ENCODE measurements at places on chromosomes 7 and 10.

DNA sequence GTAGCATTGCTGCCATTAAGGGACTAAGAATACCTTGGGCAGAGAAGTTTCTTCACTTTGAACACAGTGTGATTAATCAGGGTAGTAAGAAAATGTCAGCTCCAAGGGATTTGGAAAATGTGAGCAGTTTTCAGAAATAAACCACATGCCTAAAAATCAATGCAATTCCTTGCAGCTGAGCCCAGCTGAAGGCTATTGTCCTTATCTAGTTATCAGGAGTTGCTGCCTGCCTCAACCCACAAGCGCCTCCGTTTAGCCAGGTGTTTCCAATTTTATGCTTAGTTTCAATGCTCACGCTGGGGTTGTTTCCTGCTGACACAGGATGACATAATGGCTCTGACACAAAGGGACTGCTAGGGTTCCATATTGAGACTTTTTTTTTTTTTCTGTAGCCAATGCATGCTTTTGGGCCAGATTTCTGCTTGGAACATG is 132.3 kb upstream of the ANK3 start:
- peak; percentile 42 for DNase-seq

- no peak for DNase-seq
Observed at GRCh38 chr10:91284486-91285090, 64.1 kb downstream of the PCGF5 start.

DNA sequence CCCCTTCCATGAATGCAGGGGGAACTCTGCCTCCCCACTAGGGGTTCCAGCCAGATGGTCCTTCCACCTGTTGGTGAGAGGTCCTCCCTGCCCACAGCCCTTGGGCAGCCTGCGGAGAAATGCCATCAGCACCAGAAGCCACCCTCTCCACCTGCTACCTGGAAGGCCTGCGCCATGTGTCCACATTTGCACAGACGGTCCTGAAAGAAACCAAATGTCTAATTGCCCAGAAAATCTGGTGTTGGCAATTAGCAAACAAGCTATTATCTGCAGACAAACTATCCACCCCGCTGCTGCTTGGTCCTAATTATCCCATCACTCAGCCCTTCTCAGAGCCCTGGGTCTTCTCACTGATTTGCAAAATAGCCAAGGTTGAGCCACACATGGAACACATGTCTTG is 32.3 kb downstream of the HSPA12A start:
- no peak for DNase-seq

DNA sequence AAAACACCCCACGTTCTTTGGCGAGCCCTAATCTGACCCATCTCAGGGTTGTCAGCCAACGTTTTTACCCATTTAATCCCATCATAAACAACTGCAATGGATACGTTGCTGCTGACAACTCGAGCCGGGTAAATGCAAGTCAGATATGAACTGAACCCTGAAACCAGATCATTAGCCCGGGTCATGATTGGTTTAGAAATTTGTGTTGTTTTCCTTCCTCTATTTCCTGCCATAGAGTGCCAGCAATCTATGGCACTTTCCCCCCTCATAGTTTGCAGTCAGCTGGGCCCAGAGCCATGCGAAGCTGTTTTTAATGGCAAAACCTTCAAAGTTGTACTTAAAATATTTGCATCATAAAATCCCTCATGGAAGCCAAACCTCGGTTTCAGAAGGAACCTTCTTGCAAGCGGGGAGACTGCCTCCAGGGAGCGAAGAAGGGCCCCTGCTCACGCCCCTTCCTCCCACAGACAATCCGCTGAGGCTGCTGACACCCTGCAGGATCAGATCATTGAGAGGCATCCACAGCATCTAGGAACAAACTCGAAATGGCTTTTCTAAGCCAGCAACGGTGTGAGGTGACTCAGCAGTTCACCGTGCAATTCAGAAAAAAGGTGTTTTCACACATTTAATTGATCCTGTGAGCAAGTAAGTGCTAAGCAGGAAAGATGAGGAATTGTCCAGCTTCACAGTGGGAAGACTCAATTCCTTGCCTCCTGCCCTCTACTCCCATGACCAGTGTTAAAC is 710.1 kb downstream of the PARD3 start:
- no peak for DNase-seq

DNA sequence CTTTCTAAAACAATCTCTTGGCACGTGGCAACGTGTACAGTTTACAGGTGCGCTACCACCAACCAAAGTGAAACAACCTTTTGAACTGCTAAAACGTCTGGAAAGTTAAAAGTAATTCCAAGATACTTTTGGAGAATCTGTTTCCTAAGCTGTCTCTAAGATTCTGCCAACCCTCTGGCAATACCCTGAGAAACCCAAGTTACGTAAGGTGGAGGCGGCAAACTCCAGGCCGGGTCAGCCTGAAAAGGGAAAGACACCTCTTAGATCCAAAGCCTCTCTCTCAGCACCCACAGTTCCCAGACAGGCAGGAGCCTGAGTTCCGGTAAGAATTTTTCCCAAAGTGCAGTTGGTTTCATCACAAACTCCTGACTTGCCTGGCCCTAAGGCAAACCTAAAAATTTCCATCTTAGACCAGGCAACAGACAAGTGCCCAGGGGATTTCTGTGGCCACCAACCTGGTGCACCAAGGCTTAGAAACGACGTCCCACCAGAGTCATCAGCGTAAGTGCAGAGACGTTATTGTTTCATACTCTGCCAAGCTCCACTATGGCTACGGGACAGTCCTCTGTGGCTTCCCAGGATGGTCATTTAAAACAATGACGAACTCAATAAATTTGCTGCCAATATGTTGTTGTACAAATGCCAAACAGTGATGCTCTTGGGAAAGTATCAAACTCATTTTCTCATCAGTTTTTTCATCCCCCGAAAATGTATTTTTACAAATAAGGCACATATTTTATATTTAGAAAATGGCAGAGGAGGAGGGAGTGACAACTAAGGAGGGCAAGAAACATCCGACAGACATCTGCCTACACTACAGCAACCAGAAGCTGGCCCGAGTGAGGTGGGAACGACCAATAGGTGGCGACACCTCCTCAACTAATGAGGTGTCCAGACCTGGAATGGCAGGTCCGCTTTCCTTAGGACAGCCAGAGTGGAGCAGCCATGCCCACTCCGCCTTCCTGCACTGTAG is 205.8 kb upstream of the FRMD4A start:
- peak; percentile 39 for DNase-seq

- DNase-seq: no peak
Observed at GRCh38 chr7:148819697-148820360, 64.3 kb downstream of the EZH2 start.

- DNase-seq: no peak
Observed at GRCh38 chr10:101775273-101776160, at the start of gene FGF8. FGF8 (minus strand) TSS chr10:101776114; CDS start chr10:101775900, 214 bp downstream.

- DNase-seq: no peak
Observed at GRCh38 chr10:74067373-74068352, 69.7 kb downstream of the VCL start.

GRCh38 chr10:118300320-118300719 is 41.8 kb downstream of the FAM204A start:
- DNase-seq: no peak

DNA sequence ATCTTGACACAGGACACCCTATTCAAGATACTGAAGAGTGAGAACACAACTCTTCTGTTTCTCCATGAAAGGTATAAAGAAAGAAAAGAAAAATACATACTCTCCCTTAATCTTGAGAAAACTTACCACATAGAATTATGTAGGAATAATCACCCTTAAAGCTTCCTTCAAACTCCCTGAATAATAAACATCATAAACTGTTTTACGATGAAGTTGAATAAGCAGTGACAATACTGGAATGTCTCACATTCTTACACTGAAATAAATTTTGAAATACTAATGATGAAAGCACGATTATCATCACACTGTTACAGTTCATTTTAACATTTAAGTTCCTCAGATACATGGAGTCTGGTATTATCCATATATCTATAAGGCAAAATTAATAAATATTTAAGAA is 306.2 kb downstream of the IPMK start:
- no peak for DNase-seq

DNA sequence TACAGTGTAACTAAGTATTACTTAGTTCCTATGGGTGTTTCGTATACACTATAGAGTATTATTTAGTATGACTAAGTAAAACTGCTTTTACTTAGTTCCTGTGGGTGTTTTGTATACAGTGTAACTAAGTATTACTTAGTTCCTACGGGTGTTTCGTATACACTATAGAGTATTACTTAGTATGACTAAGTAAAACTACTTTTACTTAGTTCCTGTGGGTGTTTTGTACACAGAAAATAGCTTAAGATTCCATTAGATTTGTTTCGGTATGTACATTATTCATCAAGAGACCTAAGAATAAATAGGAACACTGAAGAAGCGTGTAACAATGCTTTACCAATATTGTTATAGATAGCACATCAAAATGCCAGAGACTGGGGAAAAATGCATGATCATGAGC is 25.0 kb downstream of the IGF2BP3 start:
- DNase-seq: no peak

DNA sequence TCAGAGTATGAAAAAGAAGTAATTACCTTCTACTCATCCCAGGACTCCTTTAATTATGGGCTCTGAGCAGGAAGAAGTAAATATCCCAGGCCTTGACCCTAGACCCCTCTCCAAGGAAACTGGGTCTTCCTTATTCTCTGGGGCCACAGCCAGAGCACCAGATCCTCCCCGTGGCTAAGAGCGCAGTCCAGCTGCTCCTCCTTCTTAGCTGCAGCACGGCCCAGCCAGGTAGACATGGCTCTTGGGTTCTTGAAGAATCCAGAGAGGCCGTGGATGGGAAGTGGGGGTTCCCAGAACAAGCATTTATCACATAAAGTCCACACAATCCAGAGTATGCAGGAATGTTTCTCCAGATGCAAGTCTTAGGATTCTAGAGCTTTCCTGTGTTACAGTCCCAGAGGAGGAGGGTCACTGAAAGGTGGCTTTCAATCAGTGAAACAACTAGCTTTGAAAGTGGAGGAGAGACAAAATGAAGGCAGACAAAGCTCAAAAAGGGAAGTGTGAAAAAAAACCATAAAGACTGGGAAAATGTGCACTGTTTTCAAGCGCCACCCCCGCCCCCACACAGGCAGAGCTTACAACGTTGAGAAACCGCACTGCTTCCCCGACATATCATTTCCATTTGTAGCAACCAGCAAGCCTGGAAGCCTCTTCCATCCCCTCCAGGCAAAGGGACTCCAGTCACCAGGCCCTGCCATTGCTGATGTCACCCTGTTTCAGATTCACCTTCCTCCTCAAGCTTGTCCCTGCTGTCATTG is 396.5 kb upstream of the MKI67 start:
- no peak for DNase-seq

DNA sequence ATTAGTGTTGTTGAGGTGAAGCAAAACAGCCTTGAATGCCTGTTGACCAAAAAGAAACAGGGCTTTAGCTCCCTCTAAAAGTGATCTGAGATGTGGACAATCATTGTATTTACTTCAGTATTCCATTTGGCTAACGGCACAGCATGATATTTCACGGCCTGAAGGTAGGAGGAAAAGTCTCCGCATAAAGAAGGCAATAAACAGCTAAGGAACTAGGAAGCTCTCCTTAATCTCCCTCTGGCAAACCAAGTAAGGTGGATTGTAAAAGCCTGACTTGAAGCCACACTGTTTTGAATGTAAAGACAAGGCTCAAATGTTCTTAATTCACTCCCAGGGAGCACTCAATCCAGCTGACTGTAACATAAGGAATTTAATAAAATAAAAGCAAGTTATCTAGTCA is 160.0 kb upstream of the ZNF804B start:
- no peak for DNase-seq

DNA sequence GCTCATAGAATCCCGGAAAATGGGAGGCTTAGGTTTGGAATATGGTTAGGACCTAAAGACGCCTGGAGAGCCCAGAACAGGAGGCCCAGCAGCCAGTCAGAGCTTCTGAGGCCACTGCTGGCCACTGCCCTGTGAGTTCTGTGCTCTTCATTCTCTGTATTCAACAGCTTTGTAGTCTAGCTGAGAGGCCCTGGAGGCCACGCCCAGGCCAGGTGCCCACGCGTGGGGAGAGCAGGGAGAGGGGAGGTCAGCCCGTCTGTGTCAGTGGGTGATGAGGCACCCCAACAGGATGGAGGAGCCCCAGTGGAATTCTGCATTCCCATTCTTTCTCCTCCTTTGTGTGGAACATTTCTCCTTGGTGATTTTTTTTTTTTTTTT is 29.1 kb downstream of the IL15RA start:
- DNase-seq: no peak

DNA sequence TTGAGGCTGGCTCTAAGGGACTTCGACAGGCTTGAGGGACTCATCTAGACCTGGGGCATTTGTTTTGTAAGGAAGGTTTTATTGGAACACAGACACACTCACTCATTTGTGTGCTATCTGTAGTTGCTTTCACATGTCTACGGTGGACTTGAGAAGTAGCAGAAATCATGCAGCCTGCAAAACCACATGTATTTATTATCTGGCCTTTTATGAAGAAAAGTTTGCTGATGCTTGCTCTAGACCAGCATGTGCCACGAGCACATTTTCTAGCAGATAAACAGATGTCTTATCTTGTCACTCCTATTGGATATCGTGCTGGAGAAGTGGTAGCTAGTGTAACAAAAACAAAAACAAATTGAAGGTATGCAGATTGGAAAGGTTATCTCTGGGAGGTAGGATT is 9.8 kb downstream of the UPP1 start:
- DNase-seq: no peak

DNA sequence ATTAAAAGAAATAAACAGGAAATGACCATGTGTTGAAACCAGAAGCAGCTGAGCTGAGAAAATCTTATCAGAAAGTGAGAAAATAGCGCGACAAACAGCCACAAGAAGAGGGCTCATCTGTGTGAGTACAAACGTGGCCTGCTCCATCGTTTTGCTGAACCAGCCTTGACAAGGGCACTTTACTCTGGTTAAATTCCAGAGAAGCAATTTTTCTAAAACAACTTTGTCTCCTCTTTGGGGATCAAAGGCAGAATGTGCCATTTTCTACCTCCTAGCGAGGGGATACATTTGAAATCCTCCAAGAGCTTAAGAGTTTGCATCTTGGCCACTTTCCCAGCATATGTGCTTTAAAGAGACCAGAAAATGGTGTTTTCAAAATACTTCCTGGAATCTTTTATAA is 51.3 kb upstream of the VIPR2 start:
- peak; percentile 41 for DNase-seq

DNA sequence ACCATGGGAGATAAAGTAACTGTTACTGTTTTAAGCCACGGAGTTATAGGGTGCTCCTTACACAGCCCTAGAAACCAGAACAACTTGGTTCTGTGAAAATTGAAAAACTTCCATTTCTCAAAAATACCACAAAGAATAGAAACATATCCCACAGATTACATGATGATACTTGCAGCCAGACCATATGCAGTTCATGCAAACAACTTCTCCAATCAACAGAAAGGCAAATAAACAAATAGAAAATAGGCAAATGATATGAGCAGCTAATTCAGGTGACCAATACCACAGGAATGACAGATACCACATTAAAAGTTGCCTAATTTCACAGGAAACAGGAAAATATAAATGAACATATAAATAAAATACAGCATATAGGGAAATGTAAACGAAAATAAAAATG is 297.5 kb downstream of the HTR7 start:
- no peak for DNase-seq

- no peak for DNase-seq
Observed at GRCh38 chr10:98257198-98257597, 10.8 kb downstream of the LOXL4 start.
